Omental fat pad (tissue), 4 donors: ENCODE measurements at places on chromosomes 11 and 22.

DNA sequence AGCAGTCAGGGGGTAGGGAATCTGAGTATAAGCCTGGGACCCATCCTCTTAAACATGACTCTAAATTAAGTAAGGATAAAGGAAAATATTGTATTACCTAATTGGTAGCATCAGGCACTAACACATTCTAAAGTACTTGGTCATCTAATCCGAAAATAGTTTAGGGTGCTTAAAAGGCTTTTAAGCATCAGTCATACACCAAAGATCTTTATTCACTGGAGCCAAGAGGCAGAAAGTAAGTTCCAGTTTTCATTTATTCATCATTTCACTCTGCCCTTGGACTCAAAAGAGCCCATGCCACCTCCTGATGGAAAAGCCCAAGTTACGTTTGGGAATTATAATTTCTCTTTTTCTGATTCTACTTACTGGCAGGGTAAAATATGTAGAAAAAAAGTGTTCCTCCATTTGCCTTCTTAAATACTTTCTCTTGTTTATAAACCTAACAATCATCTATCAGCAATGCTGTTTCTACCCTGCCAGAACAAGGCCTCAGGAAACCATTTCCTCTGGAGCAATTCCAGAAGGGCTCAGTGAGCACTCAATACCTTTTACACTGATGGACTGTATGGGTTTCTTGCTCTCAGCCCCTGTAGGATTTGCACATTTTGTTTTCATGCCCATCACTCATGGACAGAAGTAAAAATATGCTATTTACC lies 120.1 kb upstream of the SLC5A12 start:
- DNase-seq: no peak

GRCh38 chr22:41094041-41094593 lies 1.7 kb downstream of the EP300 start:
- no peak for DNase-seq

GRCh38 chr11:69808667-69809086 lies 10.5 kb downstream of the FGF3 start:
- no peak for DNase-seq

DNA sequence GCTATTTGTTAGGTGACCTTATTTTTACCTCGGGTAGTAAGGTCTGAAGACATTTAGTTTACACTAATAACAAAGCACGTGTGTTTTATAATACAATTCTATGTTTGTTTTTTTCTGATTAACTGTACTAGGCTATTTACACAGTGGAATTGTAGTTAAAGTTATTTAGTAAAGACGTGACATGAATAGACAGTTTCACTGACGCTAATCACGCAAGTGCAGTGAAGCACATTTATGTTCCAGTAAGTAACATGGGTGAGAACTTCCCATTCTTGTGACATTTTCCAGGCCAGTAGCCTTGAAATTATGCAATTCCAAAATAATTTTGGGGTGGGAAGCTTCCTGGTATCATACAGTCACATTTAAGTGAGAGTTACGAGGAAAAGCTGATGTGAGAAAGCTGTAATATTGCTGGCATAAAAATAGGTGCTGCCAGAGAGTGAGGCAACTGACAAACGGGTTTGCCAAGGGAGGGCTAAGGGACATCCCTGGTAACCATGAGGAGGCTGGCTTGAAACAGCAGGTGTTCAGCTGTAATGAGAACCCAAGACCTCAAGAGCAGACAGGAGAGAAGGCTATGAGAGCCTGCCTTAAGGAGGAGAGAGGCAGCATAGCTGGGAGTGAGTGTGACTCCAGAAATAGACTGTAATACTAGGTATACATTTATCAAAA lies 378.8 kb downstream of the DCDC1 start:
- DNase-seq: no peak

GRCh38 chr11:47466201-47466600 lies 17.3 kb upstream of the RAPSN start:
- DNase-seq: no peak

- DNase-seq: no peak
These were observed 5.4 kb downstream of the WNT7B start for GRCh38 chr22:45971408-45972028.

GRCh38 chr11:13480198-13480597 lies 15.6 kb downstream of the PTH start:
- DNase-seq: no peak

DNA sequence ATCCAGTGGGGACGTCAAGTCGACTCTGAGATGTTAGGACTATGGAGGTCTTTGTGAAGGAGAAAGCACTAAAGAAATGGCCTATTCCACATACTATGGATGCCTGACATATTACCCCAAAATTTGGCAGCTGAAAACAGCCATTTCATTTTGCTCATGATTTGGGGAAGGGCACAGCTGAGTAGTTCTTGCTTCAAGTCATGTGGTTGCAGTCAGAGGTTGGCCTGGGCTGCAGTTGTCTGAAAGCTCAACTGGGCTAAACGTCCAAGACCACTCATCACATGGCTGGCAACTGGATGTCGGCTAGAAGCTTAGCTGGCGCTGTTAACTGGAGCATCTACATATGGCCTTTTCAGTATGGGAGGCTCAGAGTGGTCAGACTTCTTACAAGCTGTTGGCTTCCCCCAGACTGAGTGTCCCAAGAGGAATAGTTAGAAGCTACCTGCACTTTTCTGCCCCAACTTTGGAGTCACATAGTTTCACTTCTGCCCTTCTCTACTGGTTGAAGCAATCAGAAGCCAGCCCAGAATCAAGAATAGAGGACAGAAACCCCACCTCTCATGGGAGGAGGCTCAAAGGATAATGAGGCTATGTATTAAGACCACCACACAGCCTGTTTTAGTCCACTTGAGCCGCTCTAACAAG lies 14.1 kb downstream of the SLC35C1 start:
- no peak for DNase-seq

GRCh38 chr22:24580276-24580675 lies 12.6 kb downstream of the LRRC75B start:
- DNase-seq: no peak

- no peak for DNase-seq
These were observed 28.4 kb downstream of the TAB1 start for GRCh38 chr22:39427751-39428596.

DNA sequence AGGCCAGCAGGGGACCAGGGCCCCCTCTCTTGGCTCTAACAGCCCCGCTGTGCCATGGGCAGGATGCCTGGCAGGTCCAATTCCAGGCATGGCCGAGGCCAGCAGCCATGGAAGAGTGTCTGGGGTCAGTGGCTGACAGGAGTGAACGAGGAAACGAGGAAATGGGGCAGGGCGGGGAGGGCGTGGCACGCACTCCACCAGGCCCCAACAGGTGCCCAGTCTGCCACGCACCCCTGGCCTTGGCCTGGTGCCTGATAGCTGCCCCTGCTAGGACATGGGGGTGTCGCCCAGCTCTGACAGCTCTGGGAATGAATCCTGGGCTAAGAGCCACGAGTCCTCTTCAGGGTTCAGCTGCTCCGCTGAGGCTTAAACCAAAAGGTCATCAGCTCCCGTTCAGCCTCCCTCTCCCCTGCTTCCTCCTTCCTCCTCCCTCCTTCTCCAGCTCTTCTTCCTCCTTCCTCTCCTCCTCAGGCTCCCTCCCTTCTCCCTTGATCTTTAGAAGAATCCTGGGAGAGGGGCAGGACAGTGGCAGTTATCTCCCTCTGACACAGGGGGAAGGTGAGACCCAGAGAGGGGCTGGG lies 11.5 kb upstream of the TBC1D22A start:
- no peak for DNase-seq

DNA sequence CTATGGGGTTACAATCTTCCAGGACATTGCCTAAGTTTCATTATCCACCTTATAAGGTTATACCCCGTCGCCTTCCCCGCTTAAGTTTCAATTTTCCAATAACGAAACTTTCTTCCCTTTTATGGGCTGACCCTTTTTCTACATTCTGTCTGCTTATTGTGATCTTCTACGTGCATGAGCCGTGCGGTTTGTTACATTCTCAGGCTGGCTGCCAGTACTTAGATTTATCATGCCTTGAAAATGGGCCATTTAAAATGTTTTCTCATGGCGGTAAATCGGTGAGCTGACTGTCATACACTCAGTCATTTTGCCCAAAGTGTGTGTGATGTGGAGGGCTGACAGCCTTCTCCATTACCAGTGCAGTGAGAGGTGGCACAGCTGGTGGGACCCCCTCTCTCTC lies 23.3 kb downstream of the DGCR6L start:
- DNase-seq: no peak

DNA sequence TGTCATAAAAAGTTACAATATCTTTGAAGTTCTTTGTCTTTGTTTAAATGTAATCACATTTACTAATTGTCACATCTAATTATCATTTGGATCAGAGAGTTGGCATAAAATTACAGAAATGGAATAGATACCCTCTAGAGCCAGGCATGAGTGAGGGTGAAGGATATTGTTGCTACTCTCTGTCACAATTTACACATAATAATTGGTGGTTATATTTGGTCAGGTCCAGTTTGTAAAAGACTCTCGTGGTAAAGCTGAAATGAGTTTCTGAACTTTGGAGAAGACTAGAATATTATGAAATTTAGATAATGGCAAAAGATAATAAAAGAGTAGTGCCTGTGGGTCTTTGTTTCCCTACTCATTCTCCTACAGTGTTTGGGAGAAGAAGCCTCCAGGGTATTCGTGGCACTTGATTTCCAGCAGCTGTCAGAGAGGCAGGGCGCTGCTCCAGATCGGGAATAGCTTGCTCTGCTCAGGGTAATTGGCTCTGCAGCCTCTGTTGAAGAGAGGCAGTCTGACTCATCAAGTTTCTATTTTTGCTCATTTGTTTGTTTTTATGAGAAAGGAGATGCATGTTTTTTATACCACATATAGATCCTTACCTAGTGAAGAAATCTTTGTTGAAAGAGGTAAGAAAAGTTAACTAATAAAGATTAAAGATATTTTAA lies 349.9 kb downstream of the CNTN5 start:
- no peak for DNase-seq

- DNase-seq: no peak
These were observed 4.4 kb downstream of the DUSP8 start for GRCh38 chr11:1567721-1568100.

- no peak for DNase-seq
These were observed 8.3 kb downstream of the GAS2 start for GRCh38 chr11:22674470-22675439.

DNA sequence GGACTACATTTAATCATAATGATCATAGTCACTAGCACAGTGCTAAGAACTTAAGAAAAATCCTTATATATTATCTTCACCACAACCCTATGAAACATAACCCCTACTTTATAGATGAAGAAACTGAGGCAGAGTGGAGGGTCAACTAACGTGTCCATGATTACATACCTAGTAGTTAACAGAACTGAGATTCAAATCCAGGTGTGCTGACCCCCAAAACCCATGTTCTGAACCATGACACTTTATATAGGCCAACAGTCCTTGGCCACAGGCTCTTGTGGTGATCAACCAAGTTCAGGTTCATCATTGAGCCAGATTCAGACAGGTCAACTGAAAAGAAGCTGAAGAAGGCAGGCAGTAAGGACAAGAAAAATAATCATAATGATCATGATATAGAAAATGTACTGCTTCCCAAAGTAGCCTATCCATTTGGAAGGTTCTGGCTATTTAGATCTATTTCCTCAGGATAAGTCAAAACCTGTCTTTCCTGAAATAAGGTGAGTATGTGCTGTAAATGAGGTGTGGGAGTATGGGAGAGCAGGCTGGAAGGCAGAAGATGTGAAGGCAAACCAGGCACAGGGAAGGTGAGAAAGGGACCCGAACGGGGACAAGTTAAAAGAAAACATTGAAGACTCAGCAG lies 39.7 kb downstream of the MAPK1 start:
- DNase-seq: no peak

- no peak for DNase-seq
These were observed 1.9 kb downstream of the SEPTIN5 start for GRCh38 chr22:19716041-19716828.

- DNase-seq: no peak
These were observed 627.5 kb downstream of the BUD13 start for GRCh38 chr11:116145187-116145865.

GRCh38 chr11:78694152-78694551 lies 119.5 kb upstream of the NARS2 start:
- DNase-seq: no peak

DNA sequence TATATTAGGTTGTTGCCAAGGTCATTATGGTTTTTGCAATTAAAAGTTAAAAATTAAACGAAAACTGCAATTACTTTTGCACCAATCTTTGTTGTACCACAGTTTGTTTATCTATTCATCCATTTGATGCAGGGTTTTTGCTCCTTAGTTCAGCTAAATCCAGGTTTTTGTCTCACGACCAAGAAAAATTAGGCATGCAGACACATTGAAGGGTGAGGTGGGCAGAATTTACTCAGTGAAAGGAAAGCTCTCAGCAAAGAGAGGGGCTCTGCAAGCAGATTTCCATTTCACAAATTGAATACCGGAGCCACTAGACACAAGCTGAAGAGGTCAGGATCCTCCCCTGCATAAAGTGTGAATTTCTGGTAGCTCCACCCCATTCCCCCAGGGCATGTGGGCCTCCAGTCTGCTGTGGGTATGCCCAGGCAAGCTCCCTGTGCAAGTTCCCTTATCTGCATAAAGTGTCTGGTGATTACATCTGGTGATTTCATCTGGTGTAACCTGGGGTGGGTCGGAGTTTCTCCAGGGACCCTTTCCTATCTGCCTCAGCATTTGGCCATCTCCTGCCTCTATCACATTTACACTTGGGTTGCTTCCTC lies 33.3 kb downstream of the APOL6 start:
- no peak for DNase-seq

DNA sequence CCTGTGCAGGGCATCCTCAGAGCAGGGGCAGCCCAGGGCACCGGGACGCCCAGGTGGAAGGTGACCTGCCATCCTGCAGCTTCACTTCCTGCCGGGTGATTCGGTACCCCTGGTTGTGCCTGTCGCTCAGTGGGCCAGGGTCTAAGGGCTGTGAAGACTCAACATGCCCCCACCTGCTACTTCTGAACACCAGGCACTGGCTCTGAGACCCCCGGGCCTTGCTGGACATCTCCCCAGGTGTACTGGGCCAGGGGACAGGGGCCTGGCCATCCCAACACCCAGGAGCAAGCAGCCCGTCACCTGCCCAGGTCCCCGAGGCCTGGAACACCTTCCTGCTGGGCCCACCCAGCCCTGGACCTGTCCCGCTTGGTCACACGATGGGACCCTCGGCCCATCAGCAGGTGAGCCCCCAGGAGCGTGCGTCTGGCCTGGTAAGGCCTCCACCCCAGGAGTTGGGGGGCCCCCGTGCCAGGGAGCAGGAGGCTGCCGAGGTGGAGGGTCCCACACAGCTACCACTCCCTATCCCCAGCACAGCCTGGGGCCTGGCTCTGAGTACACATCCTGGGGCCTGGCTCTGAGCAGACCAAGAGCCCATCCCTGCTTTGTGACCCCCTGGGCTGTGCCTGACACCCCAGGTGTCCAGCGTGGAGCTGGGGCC lies 3.9 kb upstream of the MUC5B start:
- DNase-seq: no peak

DNA sequence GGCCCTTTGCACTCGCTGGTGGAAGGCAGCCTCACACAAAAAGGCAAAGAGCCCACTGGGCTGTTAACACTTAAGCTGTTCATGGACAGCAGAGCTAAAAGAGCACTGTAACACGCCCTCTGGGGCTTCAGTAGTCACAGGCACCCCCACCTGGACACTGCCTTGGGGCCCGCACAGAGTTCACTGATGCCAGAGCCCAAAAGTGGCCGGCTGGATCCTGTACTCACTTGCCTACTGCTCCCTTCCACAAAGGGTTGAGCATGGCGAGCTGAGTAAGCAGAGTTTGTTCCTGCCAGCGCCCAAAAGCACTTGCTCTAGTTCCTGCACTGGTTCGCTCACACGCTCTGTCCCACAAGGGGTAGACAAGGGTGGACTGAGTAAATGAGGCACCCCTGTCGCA lies 78.8 kb downstream of the RELT start:
- DNase-seq: no peak

GRCh38 chr22:42473484-42474193 lies 41.4 kb upstream of the NFAM1 start:
- no peak for DNase-seq
